ENCODE measurements at places on chromosomes 3 and 15.

GRCh38 chr15:32843219-32843815, 125.5 kb downstream of the GREM1 start:
- DNase-seq: peak; percentile 21

DNA sequence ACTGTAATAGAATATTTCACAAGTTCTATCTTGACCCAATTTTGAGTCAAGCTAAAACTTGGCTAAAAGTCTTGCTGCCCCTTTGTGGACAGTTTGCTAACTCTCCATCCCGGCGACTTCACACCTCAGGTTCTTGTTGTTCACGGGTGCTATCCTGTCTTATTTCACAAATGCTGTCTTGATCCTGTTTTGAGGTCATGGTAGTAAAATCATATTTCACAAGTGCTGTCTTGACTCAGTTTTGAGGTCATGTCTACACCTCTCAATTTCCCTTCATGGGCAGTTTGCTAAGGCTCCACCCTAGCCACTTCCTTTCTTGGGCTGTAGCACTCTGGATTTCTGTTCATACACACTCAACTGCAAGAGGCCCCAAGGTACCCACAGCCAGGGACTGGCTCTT, 45.0 kb upstream of the GK5 start:
- DNase-seq: no peak

DNA sequence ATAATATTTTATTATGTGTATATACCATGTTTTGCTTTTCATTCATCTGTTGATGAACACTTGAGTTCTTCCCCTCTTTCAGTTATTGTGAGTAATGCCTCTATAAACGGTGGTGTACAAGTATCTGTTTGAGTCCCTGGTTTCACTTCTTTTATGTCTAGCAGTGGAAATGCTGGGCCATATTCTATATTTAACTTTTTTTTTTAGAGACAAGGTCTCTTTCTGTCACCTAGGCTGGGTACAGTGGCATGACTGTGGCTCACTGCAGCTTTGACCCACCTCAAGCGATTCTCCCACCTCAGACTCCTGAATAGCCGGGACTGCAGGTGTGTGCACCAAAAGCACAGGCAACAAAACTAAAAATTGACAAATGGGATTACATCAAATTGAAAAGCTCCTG, 19.9 kb downstream of the GOLM2 start:
- no peak for DNase-seq

GRCh38 chr15:67050062-67050461, 15.3 kb upstream of the SMAD3 start:
- DNase-seq: no peak

GRCh38 chr3:114874522-114874971, 272.5 kb downstream of the ZBTB20 start:
- no peak for DNase-seq

- DNase-seq: no peak
Observed at GRCh38 chr15:50135031-50135551, 16.1 kb upstream of the ATP8B4 start.

GRCh38 chr15:45268135-45268534, 16.1 kb downstream of the SLC28A2 start:
- DNase-seq: peak; percentile 1

- no peak for DNase-seq
Observed at GRCh38 chr3:64244011-64244942, 19.0 kb upstream of the PRICKLE2 start.

DNA sequence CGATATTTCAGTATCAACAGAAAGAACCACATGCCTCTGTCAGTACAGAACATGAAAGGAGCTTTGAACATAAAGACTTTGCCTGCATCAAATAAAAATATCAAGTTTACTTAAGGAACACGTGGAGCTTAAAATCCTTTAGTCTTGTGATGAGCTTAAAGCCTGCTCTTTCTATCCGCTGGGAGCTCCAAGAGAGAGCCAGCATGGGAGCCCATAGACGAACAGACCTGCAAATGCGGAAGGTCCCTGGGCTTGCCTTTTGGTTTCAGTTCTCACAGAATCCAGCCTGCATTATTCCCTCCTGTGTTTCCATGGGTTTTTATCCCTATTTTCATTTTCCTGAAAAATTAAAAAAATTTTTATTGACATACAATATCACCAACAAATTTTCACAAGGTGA, 530.6 kb upstream of the RGMA start:
- DNase-seq: no peak

DNA sequence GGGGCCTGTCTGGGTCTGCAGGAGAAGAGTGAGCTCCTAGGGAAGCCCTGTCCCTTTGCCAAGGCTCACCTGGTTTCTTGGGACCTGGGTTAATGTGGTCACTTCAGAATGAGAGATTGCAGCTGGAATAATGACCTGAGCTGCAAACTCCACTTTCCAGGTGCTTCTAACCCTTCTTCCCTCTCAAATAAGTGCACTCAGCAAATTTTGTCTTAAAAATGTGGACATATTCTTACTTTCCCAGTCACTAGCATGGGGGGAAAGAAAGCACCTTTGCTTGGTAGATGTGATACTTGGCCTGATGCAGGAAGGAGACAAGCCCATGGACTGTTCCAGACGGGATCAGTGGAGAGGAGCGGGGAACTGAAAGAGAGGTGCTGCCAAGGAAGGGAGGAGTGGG, 38.9 kb upstream of the CDCP1 start:
- no peak for DNase-seq

DNA sequence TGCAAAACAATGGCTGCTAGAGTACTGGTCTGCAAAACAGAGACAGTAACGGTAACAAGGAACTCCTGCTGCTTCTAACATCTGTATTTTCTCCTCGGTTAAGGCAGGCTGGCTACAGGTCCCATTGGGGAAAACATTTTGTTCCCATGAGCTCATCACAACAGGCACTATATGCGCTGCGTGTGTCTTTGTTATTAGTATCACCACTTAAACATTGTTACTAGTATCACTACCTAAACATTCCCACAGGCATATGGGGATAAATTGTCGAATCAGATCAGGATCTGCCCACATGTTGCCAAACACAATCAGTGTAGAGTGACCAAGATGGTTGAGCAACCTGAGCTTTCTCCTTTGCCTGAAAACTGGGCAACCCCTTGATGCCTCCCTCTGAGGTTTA, 77.2 kb downstream of the TOP2B start:
- DNase-seq: no peak

GRCh38 chr3:72633121-72633520, 215.1 kb downstream of the SHQ1 start:
- no peak for DNase-seq

GRCh38 chr3:26847680-26848079, 225.1 kb downstream of the LRRC3B start:
- no peak for DNase-seq

DNA sequence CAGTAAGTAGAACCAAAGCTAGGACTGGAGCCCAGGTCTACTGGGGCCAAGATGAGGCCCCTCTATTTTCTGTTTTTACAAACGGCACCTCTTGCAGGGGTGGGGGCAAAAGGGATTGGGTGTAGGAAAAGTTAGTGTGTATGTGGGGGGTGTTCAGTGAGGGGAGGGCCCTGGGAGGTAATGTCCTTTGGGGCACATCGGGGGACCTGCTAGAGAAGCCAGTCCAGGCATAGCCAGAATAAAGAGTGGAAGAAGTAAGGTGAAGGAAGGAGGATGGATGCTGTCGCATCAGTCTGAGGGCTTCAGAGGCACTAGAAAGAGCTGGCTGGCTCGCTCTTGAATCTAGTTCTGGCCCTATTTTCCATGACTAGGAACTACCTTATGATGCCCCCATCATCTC, 2.6 kb downstream of the PLCD1 start:
- no peak for DNase-seq

DNA sequence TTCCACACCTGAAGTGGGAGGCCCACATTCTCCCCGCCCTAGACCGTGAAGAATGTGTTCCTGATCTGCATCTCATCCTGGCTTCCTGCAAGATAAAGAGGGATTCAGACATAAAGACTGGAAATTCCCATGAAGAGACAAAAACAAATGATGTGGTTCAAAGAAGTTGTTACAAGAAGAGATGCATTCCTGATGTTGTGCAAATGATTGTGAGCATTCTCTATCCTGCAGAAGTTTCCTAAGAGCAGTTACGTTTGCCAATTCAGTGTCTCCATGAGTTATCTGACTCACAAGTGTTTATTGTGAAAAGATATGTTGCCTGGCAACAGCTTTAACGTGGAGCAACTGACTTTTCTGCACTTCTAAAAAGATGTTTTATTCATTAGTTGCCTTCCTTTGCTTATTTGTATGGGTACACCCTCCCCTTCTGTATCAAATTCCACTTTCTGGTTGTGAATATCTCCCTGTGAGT, 107.8 kb downstream of the ZIC4 start:
- DNase-seq: no peak

GRCh38 chr15:26971271-26972018, 464 bp downstream of the GABRG3 start:
- peak; percentile 56 for DNase-seq

DNA sequence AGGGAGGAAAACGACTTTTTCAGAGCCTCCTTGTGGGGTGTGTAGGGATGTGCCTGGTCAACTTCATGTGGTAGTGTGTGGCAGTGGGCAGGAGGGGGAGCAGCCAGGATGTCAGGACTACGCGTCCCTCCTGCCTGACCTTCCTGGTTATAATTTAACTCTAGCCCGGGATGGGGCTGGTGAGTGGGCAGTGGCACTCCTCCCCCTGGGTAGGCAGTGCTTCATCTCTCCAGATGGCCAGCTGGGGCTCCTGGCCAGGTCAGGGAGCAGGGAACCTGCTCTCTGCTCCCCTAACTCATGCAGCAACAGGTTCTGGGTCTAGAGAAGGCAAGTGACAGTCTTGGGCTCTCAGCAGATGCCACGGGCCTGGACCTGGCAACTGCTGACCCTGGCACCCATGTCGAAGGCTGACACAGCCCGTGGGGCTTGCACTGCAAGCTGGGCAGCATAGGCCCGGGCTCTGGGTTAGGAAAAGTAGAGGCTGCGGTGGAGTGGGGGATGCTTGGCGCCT, 2.6 kb downstream of the ITIH4 start:
- no peak for DNase-seq

GRCh38 chr3:39296197-39297077, 16.6 kb upstream of the CX3CR1 start:
- DNase-seq: no peak

DNA sequence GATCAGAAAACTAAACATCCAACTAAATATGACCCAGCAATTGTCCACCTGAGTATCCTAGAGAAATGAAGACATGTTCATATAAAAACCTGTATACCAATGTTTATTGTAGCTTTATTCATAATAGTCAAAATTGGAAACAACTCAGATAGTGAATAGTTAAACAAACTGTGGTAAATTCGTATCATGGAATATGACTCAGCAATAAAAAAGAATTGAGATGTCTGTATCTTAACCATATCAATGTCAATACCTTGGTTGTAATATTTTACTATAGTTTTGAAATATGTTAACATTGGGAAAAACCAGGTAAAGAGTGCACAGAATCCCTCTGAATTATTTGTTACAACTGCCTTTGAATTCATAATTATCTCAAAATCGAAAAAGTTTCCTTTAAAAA, 159.3 kb upstream of the GAP43 start:
- no peak for DNase-seq

GRCh38 chr3:184460276-184460675, 80.4 kb downstream of the CHRD start:
- no peak for DNase-seq

- DNase-seq: no peak
Observed at GRCh38 chr3:17307887-17308286, 423.1 kb downstream of the PLCL2 start.

DNA sequence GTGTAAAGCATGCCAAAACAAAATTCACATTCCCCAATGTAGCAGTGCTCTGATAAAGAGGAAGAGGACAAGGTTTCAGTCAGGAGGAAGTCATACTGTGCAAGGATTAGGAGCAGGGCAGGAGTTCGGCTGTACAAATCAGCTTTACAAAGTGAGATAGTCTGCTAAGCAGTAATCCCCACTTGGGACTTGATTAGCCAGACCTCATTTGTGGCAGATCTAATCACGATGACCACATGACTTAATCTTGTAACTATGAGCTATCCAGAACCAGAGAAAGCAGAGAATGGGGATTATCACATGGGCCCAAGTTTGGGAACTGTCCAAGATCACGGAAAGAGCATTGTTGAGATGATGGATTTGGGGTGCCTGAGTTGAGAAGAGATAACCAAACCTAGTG, 7.8 kb downstream of the DCBLD2 start:
- DNase-seq: no peak

DNA sequence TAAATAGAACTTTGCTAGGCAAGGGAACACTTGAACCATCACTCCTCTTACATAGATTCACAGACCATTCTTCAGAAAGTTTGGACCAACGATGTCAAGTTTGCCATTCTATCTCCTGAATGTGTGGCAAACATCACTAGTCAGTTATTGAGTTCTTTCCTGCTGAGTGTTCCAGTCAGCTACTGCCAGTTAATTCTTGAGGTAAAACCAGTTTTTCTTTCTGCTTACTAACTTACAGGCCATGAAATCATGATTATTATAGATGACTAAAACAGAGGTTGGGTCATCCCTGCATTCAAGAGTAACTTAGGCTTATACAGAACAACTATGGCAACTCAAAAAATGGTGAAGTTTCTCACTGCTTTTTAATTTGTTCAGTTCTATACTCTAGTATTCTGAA, 88.2 kb downstream of the AP4E1 start:
- DNase-seq: no peak

GRCh38 chr3:122697952-122698620, 17.4 kb downstream of the PARP14 start:
- DNase-seq: no peak

DNA sequence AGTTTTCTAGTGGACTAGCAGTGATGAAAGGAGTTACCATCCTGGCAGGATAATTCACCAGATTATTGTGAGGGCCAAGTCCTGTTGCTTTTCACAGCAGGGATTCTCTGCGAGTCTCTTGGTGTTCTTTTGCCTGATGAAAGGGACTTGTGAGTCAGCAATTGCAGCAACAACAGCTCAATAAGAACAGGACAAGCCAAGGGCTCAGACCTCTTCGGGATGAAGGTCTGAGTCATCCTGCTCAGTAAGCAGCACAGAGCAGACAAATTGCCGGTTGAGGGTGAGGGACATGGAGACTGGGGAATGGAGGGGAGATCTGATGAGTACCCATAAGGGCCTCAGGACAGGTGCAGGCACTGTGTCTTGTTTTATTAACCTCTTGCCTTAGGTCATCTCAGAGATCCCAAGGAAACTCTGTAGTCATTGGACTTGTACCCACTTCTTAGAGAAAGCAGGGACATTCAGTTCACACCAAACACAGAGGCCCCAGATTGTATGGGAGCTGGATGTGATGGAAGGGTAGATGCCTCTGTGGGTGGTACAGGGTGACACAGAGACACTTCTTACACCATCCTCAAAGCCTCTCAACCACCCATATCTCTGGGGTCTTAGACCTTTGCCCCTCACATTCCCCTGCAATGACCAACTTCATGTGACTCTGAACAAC, 173.8 kb upstream of the TLE3 start:
- DNase-seq: no peak
